ENCODE measurements at places on chromosomes 4 and X.
A peak's percentile ranks its signal among the peaks of the same experiment; 100 is the strongest.

DNA sequence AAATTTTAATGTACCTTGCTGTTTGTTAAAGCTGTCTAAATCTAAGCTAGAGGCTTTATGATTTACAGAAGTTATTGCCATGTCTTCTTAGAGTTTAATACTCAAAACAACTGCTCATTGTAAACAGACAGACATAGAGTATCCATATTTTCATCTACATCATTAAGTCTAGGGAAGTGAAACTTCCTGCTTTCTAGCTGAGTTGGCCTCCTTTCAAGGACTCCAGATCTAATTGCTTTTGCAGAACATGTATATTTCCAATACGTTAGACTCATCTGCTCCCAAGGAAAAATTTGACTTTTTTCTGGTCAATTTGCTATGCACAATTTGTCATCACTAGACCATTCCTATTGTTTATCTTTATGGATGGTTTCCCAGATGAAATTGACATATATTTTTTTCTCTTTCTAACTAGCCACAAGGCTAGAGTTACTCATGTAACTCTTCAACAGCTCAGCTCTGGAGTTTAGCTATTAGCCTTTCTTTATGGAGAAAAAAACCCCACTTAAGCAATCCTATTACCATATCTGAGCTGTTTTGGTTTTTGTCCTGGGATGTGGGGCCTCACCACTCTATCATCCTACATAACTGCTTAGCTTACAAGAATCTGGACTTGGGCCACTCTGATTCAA, 122.9 kb downstream of the PPA2 start:
- no peaks in the 10 kb centered on the region for H3K27me3 ChIP-seq
- no peak for DNase-seq
- no peak overlapping the region for H3K27ac ChIP-seq
- peaks cover 5% of the 10 kb centered on the region for H3K4me1 ChIP-seq

DNA sequence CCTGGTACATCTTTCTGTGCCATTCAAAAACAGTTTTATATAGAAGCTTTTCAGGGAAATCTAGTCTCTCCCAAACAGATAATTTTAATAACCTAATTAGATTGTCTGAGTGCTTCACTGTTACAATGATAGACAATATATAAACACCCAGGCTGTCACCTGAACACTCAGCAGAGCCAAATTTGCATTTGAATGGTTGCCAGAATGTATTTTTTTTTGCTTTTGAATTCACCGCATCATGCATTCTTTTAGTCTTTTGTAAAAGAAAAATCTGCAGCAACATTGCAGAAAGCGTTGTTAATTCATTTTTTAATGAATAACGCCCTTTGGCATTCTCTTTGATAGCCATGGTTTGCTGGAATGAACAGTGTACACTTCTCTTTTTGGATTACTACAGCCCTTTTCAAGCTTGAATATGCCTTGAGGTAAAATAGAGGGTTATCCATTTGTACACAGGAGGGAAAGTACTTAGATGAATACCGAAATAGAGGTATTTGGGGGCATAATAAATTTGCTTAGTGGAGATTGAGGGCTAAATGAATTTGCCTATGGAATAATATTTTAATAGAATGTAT, 175.0 kb upstream of the EPHA5 start:
- H3K4me3 ChIP-seq, result no peak overlapping the region
- no peaks in the 10 kb centered on the region for H3K27me3 ChIP-seq
- no peak for DNase-seq
- H3K4me1 ChIP-seq, result no peaks in the 10 kb centered on the region

GRCh38 chrX:46803140-46803539, 33.7 kb upstream of the RP2 start:
- H3K27ac ChIP-seq, result no peak overlapping the region
- DNase-seq, result no peak
- H3K27me3 ChIP-seq, result peaks cover 10% of the 10 kb centered on the region
- no peak overlapping the region for H3K4me3 ChIP-seq
- no peaks in the 10 kb centered on the region for H3K4me1 ChIP-seq

DNA sequence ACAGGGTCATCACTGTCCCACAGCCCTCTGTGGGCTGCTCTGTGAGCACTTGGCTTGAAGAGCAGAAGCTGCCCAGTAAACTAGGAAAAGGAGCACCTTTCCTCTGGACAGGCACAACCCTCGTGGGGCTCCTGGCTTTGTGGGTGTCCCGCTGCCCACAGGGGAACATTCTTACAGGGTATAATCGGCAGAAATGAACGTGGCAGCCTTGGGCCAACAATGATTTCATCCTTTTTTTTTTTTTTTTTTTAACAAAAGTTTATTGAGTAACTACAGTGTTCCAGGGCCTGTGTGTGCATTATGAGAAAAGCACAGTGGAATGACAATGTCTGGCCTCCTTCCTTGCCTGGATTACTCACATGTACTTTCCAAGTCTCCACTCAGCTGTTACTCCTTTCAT, 197.2 kb downstream of the PDGFC start:
- no peaks in the 10 kb centered on the region for H3K4me1 ChIP-seq
- no peaks in the 10 kb centered on the region for H3K36me3 ChIP-seq
- no peak overlapping the region for H3K27ac ChIP-seq

GRCh38 chr4:102061133-102061532, 270.6 kb downstream of the BANK1 start:
- peaks cover 3% of the 10 kb centered on the region for H3K27me3 ChIP-seq
- no peak for DNase-seq
- H3K4me1 ChIP-seq, result no peaks in the 10 kb centered on the region
- H3K4me3 ChIP-seq, result no peak overlapping the region
- no peaks in the 10 kb centered on the region for H3K36me3 ChIP-seq

GRCh38 chr4:4837316-4837715, 22.1 kb upstream of the MSX1 start:
- H3K27me3 ChIP-seq, result no peaks in the 10 kb centered on the region
- H3K36me3 ChIP-seq, result no peaks in the 10 kb centered on the region
- peaks cover 1% of the 10 kb centered on the region for H3K4me1 ChIP-seq
- no peak for DNase-seq
- no peak overlapping the region for H3K4me3 ChIP-seq

DNA sequence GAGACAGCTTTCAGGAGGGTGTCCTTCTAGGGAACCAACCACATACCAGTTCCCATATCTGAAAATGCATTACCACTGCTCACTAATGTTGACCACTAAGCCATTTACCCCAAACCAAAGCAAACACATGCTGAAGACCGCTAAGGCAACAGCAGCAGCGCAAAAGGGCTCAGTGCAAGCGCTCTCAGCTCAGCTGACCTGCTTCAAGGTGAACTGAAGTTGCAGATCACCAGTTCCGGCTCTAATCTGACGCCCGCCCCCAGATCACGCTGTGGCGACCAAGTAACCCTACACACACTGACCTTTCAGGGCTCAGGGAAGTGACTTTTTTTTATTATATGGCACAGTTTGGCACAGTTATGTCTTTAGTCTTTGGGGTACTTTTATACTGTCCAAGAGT, 5.8 kb downstream of the MECP2 start:
- no peak overlapping the region for H3K4me3 ChIP-seq
- no peak for DNase-seq
- H3K27ac ChIP-seq, result no peak overlapping the region
- H3K27me3 ChIP-seq, result no peaks in the 10 kb centered on the region

GRCh38 chrX:46819136-46819535, 17.7 kb upstream of the RP2 start:
- H3K27me3 ChIP-seq, result no peaks in the 10 kb centered on the region
- H3K27ac ChIP-seq, result no peak overlapping the region
- no peak for DNase-seq
- H3K36me3 ChIP-seq, result no peaks in the 10 kb centered on the region
- H3K4me3 ChIP-seq, result no peak overlapping the region
- no peaks in the 10 kb centered on the region for H3K4me1 ChIP-seq

- no peaks in the 10 kb centered on the region for H3K4me1 ChIP-seq
- no peak overlapping the region for H3K4me3 ChIP-seq
- H3K27me3 ChIP-seq, result no peaks in the 10 kb centered on the region
Observed at GRCh38 chr4:111854494-111855087, 290.7 kb upstream of the FAM241A start.

DNA sequence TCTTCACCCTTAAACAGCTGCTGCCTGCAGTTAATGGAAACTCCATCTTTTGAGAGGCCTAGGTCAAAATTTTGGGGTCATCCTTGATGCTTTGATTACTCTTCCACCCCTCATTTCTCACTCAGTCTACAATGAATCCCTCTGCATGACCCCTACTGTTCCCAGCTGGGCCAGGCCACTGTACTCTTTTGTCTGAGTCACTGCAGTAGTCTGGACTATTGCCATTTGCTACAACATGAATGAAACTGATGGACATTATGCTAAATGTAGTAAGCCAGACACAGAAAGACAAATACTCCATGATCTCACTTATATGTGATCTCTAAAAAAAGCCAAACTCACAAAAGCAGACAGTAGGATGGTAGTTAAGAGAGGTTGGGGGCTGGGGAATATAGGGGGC, 28.3 kb downstream of the STK32B start:
- no peak overlapping the region for H3K27ac ChIP-seq
- H3K4me3 ChIP-seq, result no peak overlapping the region
- H3K27me3 ChIP-seq, result peaks cover 3% of the 10 kb centered on the region
- H3K36me3 ChIP-seq, result no peaks in the 10 kb centered on the region
- no peaks in the 10 kb centered on the region for H3K4me1 ChIP-seq

GRCh38 chr4:155371432-155372043, 5.2 kb downstream of the MAP9 start:
- no peak overlapping the region for H3K4me3 ChIP-seq
- no peaks in the 10 kb centered on the region for H3K27me3 ChIP-seq
- no peaks in the 10 kb centered on the region for H3K36me3 ChIP-seq
- no peak for DNase-seq
- H3K4me1 ChIP-seq, result peaks cover 13% of the 10 kb centered on the region
- H3K27ac ChIP-seq, result no peak overlapping the region

DNA sequence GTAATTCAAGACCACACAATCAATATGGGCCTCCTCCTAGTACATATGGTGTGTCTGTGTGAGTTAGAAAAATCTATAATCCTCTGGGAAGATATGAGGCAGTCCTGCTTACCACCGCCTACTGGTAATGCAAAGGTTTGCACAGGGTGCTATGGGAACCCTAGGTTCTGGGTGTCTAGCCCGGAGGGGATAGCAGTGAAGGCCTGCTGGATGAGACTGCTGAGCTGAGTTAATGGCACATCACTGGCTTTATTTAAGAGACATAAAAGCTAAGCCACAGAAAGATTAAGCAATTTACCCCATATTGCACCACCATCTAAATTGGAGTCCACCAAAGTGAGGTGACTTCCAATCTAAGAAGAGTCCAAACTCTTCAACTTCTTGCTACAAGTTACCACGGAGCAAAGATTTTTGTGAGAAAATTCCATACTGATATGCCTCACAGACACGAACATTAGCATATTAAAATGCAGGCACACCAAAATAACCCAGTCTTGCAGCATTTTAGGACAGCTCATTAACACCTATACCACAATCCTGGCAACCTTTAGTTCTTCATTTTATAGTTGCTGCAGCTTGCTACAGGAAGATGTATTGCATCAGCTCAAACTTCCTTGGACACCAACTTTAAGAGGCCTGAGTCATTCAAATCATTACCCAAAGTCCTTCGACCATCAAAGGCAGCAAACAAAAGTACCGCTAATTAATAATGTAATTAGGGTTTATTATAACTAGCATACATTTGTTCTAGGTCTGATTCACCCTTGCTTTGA, 13.7 kb downstream of the DGKK start:
- peaks cover 2% of the 10 kb centered on the region for H3K4me1 ChIP-seq
- no peak overlapping the region for H3K4me3 ChIP-seq
- peaks cover 4% of the 10 kb centered on the region for H3K27me3 ChIP-seq
- no peak overlapping the region for H3K27ac ChIP-seq
- H3K36me3 ChIP-seq, result no peaks in the 10 kb centered on the region

DNA sequence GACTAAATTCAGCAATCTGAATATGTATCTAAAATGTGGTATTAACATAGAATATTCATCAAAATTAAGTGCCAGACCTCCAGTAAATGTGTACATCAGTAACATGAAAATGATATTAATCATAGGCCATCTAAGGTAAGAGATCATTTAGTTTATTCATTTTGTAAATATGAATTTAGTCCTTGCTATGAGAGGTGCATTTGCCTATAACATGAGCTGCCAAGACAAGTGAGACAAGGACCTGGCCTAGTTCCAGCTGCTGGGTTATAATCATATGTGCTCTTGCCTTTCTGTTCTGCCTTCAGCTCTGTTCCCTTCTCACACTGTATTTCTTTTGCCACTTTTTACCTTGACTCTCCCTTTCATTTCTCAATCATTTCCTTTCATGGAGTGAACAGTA, 160.0 kb downstream of the STIM2 start:
- DNase-seq, result no peak
- H3K27ac ChIP-seq, result no peak overlapping the region
- peaks cover 20% of the 10 kb centered on the region for H3K4me1 ChIP-seq
- H3K4me3 ChIP-seq, result no peak overlapping the region

DNA sequence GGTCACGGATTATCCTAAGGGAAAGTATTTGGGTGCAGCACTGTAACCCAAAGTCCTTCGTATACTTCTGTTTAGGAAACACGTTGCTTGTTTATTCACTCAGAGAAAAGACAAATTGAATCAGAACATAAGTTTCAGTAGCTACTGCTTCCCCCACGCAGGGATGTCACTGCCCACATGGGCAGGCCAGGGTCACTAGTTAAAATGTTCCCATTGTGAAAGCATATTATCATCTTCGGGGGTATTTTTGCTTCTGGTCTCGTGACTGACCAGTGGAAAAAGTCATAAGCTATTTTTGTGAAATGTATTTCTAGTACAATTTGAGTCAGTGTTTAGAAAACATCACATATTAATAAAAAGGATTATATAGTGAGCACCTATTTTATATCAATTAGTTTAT, 377.8 kb downstream of the PCDH7 start:
- H3K27ac ChIP-seq, result no peak overlapping the region

DNA sequence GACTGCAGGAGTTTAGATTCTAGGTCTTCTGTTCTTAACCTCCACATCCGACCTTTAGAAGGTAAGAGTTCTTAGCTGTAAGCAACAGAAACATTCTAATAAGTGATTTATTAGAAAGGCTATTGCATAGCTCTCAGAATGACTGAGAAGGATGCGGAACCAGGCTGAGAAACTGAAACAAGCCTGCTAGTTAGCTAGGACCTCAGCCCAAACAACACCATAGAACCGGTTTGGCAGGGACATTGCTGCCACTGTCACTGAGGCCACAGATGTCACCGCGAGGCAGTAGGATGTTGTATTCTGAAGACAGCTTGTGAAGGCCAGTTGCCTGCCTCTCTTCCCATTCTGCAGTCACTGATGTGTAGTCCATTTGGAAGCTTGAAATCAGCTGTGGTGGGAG, 160.0 kb upstream of the ARX start:
- no peaks in the 10 kb centered on the region for H3K36me3 ChIP-seq
- H3K4me1 ChIP-seq, result no peaks in the 10 kb centered on the region
- H3K27me3 ChIP-seq, result peaks cover 2% of the 10 kb centered on the region
- H3K27ac ChIP-seq, result no peak overlapping the region
- no peak for DNase-seq

- peaks cover 13% of the 10 kb centered on the region for H3K4me1 ChIP-seq
- no peak for DNase-seq
- H3K4me3 ChIP-seq, result no peak overlapping the region
- H3K27ac ChIP-seq, result no peak overlapping the region
Observed at GRCh38 chrX:39327255-39327654, 526.0 kb downstream of the MID1IP1 start.

DNA sequence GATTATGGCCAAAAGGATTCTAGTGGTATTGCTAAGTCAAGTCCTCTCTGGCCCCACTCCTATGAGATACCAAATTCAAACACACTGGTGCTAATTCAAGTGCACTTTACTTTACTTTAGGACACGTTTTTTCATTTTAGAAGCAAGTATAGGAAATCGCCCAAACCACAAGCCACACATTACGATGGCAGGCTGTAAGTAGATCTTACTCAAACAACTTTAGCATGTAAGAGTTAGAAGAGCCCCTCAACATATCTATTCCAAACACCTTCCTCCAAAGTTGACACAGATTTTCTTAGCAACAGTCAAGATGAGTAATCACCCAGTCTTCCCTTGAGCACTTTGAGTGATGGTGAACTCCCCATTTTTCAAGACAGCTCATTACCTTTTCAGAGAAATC, 43.6 kb downstream of the DRD5 start:
- H3K4me1 ChIP-seq, result peaks cover 15% of the 10 kb centered on the region
- peak overlapping the region; percentile 14 for H3K4me3 ChIP-seq
- H3K36me3 ChIP-seq, result no peaks in the 10 kb centered on the region
- peak overlapping the region; percentile 26 for H3K27ac ChIP-seq
- no peak for DNase-seq

All from activated naive CD8-positive, alpha-beta T cell treated with anti-CD3 and anti-CD28 coated beads, Interleukin-2, amount 10 ng/mL, durations not matched to agents 7 days and 5 days (primary cell).